Activated CD8-positive, alpha-beta T cell treated with anti-CD3 and anti-CD28 coated beads, Interleukin-2, amount 10 ng/mL, durations not matched to agents 7 days and 5 days (primary cell): ENCODE measurements at places on chromosomes 5 and 9. TPM values are rescaled to one million over a fixed set of nuclear protein-coding genes. Genes with fewer than 3 reads are reported as not detected.

DNA sequence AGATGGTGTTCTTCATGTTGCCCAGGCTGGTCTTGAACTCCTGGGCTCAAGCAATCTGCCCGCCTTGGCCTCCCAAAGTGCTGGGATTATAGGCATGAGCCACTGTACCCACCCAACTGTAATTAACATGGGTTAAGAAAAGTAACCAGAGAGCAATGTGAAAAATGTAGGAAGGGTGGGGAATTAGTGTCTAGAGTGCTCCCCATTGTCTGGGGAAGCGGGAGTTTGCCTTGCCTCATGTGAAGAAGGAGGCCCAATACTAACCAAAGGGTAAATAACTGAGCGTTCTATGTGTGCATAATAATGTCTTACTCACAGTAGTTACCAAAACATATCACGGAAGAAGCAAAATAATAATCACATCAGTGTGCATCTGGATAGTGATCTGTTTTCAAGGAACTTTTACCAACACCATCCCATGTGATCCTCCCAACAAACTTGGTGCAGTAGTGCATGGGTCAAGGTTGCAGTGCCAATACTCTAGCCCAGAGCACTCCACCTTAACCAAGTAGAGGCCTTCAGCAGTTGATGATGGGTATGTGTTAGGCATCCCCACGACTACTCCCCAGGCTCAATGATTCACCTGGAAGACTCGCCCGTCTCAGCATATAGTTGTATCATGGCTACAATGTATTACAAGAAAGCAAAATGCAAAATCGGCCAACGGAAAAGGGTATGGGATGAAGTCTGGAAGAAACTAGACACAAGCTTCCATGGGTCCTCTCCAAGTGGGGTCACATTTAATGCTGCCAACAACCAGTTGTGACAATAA lies 26.2 kb downstream of the GNAQ start:
- no peak for DNase-seq

Gene SPATA31C1
- not detected for total RNA-seq

Gene SGTB
- 17.5 TPM for total RNA-seq

GRCh38 chr5:38672059-38672788 lies 115.8 kb upstream of the LIFR start:
- DNase-seq, result no peak

DNA sequence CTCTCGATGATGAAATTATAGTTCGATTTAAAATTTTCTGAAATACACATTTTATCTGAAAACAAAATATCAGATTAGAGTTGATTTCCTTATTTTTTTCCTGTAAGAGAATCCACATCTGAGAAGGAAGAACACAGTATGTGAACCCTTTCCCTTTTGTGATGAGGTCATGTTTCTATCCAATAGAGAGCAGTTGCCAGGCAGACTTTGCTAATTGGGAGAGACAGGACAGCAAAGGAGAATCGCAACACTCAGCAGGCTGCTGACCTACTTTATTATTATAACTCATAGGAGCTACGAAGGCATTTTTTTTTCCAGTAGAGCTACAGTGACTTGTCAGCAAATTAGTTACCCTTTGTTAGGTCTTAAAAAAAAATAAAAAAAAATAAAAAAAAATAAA lies 242.1 kb downstream of the HCN1 start:
- DNase-seq, result no peak

- DNase-seq, result no peak
Measured at GRCh38 chr9:129030191-129030590, 2.1 kb upstream of the SH3GLB2 start.

- peak; percentile 64 for DNase-seq
Measured at GRCh38 chr5:6712142-6712576, 1.1 kb upstream of the TENT4A start.

Gene SIT1
- 213 TPM for total RNA-seq

- DNase-seq, result no peak
Measured at GRCh38 chr9:85212887-85213286, 528.9 kb downstream of the AGTPBP1 start.

- DNase-seq, result no peak
Measured at GRCh38 chr9:34428325-34428958, 29.9 kb downstream of the FAM219A start.

Gene NPR2
- 11.1 TPM for total RNA-seq

DNA sequence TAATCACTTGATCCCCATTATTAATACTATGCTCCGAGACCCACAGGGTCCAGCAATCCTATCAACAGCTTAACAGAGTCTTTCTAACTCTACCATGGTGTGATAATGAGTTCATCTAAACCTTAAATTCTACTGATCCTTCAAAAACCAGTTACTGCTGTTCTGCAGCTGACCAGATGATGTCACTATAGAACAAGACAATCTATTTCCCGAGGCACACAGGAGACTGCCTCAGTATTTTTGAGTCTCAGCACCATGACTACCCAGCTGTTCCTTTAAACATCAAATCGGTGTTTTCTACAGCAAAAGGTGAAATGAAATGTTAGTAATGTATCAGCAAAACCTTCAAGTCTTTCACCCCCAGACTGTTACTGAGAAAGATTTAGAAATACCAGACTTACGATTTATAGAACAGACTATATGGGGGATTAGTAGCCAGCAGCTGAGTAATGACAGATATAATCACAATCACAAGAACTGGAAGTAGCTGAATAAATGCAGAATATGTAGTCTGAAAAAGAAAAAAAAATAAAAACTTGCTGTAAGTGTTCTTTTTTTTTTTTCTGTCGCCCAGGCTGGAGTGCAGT lies 16.9 kb downstream of the DNAJC18 start:
- peak; percentile 82 for DNase-seq

- DNase-seq, result no peak
Measured at GRCh38 chr9:126401107-126401506, 74.5 kb downstream of the MVB12B start.

Gene MAP1B
- 0.03 TPM for total RNA-seq

DNA sequence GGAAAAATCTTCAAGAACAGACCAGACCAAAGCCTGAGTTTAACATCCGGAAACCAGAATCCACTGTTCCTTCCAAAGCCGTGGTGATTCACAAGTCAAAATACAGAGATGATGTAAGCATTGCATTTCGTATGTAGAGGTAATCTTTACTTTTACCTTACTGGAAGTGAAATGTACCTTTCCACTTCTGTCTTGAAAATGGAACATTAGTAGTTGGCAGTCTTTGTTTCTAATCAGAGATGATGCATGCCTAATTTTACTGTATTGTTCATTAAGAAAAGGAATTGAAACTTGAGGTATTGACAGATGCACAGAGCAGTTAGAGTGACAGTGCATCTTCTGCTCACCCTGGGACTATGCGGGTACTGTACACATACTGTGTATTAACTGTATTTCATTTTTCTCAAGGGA lies 34.6 kb downstream of the HABP4 start:
- DNase-seq, result no peak
